Mesothelial cell of epicardium (in vitro differentiated cells): ENCODE measurements at places on chromosomes 7 and 10.

GRCh38 chr7:106358103-106358663, 73.4 kb upstream of the NAMPT start:
- DNase-seq = no peak

GRCh38 chr10:29946953-29947700, 112.3 kb downstream of the JCAD start:
- DNase-seq = no peak

DNA sequence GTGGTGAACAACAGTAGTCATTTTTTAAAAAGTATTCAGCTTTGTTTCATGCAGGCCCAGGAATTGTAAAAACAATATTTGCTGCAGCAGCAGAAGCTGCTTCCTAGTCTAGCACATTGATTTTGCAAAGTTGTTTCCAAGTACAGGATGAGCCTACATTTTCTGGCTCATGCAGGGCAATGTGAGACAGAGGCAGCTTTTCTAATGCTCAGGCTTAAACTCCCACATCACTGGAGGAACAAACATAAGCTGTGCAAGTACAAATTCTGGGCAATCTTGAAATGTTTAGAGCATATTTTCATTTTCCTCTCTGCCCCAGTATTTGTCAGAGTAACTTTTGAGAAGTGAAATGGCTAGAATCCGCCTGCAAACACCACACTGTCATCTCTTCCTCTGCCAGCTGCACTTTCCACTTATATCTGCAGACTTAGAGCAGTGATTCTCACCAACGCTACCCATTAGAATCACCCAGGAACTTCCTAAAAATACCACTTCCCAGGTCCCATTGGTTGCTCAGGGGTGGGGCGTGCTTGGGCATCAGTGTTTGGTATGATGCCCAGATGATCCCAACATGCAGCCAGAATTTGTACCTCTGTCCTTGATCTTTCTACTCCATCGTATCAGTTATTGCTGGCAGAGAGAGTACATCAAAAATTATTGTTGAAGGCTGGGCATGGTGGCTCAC, 304.1 kb upstream of the LRGUK start:
- DNase-seq = no peak

DNA sequence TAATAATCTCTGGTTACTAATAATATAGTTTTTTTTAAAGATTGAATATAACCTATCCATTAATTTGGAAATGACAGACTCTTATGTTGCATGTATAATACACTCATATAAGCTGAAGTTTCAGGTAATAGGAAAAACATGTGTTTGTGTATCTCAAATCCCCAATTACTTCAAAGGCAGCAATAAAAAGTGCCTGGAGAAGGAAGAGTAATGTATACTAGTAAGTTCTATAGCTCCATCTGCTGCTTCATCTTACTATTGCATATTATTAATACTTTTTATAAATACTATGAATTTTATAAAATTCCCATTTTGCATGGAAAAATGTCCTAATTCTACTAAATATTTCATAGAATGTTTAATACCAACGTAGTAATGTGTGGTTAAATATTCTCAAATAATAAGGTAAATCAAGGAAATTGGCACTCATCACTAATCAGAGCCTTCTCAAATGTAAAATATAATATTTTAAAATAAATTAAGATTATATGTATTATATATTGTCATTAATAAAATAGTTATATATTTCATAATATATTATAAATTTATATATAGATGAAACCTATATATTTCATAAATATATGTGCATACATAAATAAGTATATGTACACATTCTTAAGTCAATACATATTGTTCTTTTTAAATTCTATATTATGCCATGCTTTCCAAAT, 311.9 kb downstream of the HGF start:
- DNase-seq = no peak

DNA sequence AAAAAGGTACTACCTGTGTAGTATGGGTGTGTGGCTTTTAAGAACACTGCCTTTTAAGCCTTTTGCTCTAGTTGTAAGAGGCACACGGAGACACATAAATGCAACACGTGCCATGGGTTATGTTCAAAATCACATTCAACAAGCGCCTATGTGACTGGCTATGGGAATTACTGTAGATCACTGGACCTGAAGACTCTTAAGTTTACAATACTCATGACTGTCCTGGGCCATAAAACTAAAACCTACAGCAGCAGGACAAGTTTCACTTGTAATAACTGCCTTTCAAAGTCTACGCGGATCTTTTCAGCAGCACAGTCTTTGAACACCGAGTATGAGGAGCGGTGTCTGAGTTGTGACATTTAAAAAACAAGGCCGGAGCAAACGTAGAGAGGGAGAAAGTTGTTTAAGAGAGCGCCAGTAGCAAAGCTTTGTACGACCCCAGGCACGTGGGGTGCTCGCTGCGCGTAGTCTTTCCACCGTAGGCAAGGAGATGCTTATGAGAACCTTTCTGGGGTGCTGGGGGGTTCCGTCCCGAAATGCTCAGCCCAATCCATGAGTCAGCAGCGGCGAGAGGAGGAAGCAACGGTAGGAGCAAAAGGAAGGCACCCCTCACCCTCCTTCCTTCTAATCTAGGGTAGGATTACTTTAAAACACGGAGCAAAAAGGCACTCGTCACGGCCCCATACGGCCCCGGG, 662 bp downstream of the DNAJC2 start:
- no peak for DNase-seq
